ENCODE measurements at places on chromosomes 5 and 9.
A peak's percentile ranks its signal among the peaks of the same experiment; 100 is the strongest.

DNA sequence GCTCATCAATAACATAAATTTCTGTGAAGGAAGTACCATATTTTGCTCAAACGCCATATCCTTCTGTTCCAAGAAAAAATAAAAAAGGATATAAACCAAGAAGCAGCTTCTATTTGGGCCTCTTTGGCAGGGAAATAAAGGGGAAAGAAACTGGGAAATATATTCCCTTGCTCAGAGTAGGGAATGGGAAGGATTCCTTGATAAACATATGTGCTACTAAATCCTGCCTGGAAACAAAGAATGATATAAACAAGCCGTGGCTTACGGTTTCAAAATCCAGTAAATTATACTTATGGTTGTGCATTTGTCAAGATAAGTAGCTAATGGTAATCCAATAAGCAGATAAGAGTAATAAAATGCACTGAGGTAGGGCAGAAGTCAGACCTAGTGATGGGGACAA, 481.6 kb downstream of the NTRK2 start:
- no peak for DNase-seq

- DNase-seq, result no peak
These were observed 93.9 kb downstream of the MAPKAP1 start for GRCh38 chr9:125613141-125613540.

DNA sequence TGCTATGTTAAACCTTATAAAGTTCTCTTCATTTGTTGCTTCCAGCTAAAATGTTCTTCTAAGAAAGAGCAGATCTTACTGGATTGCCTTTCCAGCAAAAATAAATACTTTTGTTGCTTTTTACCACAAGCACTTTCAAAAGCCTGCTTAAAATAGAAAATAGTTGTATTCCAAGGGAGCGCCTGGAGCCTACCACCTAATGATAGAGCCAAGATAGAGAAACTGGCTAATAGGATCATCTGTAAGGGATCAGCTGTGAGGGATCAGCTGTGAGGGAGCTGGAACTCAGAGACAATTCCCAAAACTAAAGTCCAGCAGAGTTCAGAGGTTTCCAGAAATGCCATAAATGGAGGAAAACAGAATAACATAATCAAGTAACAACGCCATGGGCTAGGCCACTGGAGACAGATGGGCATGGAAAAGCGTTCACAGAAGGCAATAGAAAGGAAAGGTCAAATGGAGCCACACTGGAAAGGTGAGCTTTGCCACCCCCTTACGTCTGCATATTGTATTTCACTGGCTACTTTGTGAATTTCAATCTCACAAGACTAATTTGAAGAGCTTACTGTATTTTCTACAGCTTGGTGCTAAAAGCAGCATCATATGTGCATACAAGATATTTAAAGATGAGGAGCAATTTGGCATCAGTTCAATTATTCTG, 140.6 kb upstream of the TLE4 start:
- no peak for DNase-seq

DNA sequence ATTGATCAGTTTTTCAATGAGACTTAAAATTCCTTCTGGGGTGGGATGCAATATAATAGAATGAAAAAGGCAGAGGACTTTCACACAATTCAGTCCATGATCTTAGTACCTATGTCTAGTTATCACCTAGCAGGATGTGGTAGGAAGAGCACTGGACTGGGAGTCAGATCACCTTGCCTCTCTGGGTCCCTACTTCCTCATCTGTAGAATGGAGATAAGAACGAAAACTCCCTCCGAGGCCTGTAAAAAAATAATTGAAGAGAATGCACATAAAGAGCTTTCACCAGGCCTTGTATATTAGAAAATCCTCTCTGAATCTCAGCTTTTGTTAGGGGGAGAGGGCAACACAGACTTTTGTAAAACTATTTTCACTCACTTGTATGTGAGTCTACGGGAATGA, 681 bp upstream of the TMEFF1 start:
- no peak for DNase-seq

DNA sequence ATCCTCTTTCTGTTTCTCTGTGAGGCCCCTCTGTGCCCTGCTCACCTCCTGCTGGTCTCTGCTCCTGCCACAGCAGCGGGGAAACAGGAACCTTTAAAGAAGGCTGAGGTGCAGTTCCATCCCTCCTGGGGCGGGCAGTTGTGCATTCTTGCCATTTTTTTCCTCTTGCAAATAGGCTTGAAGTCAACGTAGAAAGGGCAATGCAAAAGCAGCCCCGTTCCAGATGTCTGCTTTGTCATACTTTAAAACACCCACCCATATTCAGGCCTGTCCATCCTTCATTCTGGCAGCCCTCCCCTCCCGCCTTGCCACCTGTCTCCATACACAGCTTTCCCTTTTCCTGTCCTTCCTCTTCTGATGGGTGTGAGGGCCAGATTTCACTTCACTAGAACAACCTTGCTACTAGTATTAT, 65.4 kb upstream of the KLF9 start:
- no peak for DNase-seq

DNA sequence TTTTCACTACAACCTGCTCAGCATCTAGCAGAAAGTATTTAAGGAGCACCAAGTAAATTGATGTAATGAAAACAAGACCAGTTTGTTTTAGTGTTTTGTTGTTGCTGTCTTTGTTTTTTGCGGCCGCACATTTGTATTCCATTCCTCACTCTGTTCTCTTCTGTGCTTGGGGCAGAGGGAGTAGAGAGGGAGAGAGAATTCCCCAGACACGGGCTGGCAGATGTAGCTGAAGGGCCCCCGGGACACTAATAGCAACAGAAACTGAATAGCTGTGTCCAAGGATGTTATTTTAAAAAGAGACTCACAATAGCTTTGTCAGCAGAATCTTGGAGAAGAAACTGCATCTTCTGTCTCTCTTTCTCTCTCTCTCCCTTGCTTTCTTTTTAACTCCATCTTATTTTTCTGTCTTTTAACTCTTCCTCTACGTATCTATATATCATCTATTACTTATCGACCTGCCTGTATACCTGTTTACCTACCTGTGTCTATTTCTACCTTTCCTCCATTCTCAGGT, 145.3 kb downstream of the PAPPA start:
- DNase-seq, result no peak

- peak; percentile 45 for DNase-seq
These were observed 466.1 kb downstream of the TLR4 start for GRCh38 chr9:118170032-118170955.

DNA sequence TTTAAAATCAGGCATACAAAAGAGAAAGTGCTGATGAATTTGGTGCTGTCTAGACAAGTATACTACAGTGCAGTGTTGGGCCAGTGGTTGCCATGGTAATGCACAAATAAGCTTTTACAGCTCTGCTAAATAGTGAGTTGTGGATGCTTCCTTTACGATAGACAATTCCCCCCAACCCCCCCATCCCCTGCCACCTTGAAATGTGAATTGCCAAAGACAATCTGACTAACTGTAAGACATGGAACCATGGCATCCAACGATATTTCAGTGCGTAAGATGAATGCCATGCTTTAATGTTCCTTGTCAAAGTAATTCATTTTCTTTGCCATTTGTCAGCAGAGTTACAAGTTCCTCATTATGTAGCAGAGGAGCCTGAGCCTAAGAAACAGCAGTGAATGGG, 91.5 kb upstream of the NREP start:
- no peak for DNase-seq

- no peak for DNase-seq
These were observed 135.1 kb upstream of the IRX2 start for GRCh38 chr5:2886531-2886930.

DNA sequence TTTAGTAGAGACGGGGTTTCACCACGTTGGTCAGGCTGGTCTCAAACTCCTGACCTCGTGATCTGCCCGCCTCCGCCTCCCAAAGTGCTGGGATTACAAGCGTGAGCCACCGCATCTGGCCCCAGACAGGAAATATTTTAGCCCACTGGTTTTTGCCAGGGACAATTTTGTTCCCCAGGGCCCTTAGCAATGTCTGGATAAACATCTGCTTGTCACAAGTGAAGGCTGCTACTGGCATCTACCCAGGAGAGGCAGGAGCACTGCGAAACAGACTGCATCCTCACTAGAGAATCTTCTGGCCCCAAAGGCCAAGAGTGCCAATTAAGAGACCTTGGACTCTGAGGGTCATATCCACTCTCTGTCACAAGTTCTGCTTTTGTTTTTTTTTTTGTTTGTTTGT, 2.4 kb upstream of the TPRN start:
- DNase-seq, result no peak

GRCh38 chr9:126519660-126520420, 93.9 kb upstream of the LMX1B start:
- DNase-seq, result no peak

DNA sequence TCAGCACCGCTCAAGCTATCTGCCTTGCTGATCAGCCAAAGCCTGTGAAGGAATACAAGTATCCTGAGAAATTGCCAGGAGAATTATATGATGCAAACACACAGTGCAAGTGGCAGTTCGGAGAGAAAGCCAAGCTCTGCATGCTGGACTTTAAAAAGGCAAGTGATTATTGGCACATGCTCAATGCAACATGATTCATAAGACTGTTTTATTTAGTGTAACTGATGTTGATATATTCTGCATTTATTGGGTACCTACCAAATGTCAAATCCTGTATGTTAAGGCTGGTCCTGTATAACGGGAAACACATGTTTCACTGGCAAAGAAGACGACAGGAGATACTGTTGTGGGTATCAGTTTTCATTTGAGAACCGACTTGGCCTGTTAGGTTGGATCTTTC, 69.0 kb downstream of the ADAMTS16 start:
- no peak for DNase-seq

GRCh38 chr5:79666758-79667157, 22.9 kb upstream of the CMYA5 start:
- no peak for DNase-seq

DNA sequence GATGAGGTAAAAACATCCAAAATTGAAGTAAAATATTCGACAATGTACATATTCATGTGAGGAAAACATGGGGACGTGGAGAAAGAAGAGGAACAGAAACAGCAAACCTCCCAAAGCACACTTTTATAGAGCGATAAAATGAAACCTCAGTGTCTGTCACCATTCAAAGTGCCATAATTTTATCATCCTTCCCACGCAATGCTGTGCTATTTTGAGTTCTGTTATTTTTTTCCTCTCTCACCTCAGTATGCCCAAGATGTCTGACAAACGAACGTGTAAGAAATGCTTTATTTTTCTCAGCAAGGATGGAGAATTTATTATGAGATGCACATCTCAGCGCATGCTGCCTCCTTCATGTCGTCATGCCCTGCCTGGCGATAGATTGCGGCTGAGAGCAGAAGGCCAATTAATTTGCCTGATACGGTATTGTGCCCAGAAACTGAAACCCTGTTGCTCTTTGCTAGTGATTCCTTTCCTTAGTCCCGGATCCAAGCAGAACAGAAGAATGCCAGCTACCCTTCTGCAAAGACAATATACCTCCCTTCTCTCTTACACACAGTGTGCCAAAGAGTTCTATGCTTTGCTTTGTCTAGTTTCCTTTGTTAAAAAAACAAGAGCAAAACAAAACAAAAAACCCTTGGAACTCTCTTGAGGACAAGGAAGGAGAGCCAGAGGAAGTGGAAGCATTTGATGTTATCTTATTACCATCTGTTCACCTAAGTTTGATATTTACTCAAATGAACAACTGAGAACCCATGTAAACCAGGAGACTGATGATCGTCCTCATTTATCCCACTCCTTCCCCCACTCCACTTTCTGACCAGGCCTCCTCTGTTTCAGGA, 192.4 kb downstream of the SEMA6A start:
- no peak for DNase-seq

- DNase-seq, result no peak
These were observed 402.1 kb downstream of the PRELID2 start for GRCh38 chr5:145433077-145433476.

- DNase-seq, result no peak
These were observed 217.3 kb downstream of the ARL15 start for GRCh38 chr5:54093081-54093492.

DNA sequence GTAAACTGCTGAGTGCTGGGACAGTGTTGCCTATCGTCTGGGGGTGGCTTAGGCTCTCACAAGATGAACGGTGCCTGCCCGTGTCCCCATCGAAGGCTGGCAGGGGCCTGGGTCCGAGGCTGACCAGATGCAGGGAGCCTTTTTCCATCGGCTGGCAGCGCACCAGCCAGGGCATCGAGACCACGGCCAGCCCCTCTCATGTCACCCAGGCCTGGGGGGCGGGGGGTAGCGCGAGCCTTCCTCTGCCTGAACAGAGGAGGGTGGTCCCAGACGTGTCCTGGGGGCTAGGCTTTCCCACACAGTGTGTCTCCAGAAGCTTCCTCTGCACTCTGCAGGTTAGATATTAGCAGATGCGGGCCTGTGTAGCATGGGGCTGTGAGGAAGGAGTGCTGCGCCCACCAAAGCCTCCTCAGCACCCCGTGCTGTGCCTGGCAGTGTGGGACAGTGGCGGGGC, 17.3 kb downstream of the FGD3 start:
- no peak for DNase-seq

DNA sequence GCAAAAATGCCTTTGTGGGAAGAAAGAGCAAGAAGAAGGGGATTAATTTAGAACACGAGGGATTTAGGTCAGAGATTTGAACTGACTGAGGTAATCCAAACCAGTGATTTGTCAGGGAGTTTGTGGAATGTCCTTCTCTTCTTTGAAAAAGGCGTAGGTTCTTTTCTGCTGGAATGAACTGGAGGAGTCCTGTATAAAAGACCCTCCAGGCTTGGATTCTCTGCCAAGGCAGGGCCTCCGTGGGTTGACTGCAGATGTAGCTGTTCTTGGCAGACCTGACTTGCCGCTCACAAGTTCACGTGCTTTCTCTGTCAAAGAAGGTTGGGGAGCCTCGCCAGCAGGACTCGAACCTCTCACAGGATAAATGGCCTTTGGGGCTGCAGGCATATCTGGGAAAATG, 62.8 kb upstream of the STC2 start:
- DNase-seq, result no peak

DNA sequence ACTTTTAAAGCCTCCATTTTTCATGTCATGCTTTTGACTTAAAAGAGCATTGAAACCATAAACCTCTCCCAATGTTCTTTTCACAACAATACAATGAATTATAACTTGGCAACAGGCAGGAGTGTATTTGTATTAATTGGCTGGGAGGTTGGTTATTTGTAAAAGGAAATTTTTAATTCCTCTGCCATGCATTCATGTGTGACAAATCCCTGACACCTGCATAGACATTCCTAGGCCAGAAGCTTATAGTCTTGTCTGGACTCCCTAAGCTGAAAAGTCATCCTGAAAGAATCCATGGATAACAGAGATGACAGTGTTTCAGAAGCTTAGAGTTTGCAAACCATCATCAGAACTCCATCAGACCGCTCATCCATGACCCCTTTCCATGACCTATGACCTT, 76.3 kb upstream of the PTGER4 start:
- no peak for DNase-seq

GRCh38 chr5:171425596-171426244, 6.3 kb downstream of the FGF18 start:
- DNase-seq, result no peak

DNA sequence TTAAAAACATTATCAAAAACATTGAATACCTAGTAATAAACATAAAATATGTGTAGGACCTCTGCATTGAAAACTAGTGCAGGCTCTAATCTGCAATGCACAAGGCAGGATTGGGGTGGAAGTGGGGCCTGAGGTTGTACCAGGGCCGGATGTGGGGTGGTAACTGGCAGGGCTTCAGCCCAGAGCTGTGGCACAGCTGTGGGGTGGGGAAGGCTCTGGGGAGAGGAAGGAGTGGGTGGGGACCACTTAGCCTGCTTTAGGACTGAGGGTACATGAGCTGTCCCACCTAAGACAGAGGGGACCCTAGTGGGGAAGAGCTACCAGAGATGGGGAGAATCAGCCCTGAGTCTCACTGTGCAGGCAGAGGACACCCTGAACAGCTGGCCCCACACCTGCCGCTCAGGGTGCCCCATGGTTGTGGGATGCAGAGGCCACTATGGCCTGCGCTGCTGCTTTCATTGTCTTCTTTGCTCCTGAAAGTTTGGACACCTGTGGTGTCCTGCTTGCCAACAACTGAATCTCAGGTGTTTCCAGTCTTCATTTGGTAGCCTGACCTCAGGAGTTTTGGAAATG, 311.4 kb downstream of the TLE4 start:
- no peak for DNase-seq
